Activated CD4-positive, alpha-beta T cell treated with anti-CD3 and anti-CD28 coated beads for 36 hours (primary cell): ENCODE measurements at places on chromosomes 4 and X. TPM values are rescaled to one million over a fixed set of nuclear protein-coding genes. Genes with fewer than 3 reads are reported as not detected.

Gene PRSS12
- total RNA-seq, result not detected

Gene CCKAR
- not detected for total RNA-seq

Gene SYTL5
- total RNA-seq, result not detected

Gene FGFBP2
- total RNA-seq, result 3.2 TPM

Gene EPGN
- total RNA-seq, result 0.14 TPM

Gene BMP3
- total RNA-seq, result not detected

Gene AFM
- total RNA-seq, result not detected

DNA sequence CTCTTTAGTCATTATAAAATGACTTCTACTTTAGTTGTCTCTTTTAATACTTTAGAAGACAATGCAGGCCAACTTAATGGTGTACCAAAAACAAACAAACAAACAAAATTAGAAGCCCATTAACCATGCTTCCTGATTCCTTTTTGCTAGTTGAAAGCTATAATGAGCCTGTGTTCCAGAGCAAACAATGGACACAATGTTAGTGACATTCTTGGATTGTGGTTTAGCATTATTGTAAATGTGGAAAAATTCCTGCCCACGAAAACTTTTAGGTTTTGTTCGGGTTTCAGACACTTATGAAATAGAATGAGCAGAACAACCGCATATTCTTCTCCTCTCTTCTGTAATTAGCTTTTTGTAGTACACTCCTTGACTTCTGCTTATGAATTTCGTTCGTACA, 1682.7 kb upstream of the PCDH7 start:
- no peak for DNase-seq

GRCh38 chr4:26009502-26009901, 95.5 kb downstream of the SMIM20 start:
- DNase-seq, result no peak

GRCh38 chr4:113602646-113603228, 158.8 kb downstream of the CAMK2D start:
- no peak for DNase-seq

- DNase-seq, result no peak
These were observed 91.5 kb downstream of the ELOVL6 start for GRCh38 chr4:110106931-110107296.

GRCh38 chrX:42988700-42989099, 210.7 kb upstream of the PPP1R2C start:
- DNase-seq, result no peak

DNA sequence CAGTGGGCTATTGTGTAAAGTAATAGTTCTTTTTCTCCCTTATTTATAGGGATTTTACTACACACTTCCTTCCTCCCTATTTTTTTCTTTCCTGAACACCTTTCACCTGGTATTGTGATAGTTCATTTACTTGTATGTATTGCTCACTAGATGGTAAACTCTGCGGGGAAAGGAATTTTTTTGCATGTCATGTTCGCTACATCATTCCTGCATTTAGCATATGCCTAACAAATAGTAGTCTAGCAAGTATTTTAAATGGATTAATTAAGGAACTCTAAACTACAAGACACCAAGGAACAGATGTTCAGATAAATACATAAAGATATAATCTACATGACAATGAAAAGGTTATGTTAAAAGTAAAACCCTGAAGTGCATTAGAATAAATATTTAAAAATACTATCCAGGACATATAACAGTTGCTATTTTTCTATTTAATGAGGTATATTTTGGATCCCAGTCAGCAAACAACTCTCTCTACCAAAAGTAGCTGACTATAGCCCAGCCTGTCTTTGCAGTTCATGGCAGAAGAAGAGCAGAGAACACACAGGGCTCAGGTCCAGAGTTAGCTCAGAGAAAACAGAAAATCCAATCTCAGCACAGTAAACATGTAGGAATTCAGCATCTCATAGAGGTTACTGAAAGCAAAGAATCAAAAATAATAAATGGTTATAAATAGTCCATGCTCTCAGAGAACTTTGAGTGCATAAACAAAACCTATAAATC, 87.8 kb downstream of the PACRGL start:
- no peak for DNase-seq

DNA sequence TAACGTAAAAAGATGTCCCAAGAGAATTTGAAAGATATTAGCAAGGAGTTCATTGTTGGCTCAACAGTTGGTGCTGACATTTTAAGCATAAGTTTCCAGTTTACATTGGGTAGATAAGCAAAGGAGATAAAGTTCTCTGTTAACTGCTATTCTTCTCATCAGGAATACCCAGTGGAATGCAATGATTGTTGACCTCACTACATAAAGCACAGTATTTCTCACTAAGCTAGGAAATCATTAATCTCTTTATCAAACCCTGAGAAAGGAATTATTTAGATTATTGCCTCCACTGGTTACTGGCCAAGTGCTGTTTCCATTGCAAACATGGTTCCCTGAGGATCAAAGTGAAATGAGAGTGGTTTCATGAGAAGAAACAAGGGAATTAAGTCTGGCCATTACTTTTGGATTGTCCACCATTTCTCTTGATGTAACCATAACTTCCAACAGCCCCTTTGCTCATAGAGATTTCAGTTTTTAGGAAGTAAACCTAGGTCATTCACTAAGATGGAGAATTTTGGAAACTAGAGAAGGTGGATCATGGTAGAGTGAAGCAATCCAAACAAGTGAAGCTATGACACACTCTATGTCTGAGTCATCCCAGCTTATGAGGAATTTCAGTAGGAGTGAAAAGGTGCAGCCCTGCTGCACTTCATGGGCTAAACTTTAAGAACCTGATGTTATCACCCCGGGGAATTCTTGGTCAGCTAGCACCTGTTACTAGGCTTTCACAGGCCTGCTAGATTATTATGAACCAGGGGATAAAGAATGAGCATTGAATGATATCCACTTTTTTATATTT, 163.4 kb downstream of the AREG start:
- DNase-seq, result no peak

- DNase-seq, result no peak
These were observed 127.3 kb downstream of the NDST4 start for GRCh38 chr4:114986133-114986532.

DNA sequence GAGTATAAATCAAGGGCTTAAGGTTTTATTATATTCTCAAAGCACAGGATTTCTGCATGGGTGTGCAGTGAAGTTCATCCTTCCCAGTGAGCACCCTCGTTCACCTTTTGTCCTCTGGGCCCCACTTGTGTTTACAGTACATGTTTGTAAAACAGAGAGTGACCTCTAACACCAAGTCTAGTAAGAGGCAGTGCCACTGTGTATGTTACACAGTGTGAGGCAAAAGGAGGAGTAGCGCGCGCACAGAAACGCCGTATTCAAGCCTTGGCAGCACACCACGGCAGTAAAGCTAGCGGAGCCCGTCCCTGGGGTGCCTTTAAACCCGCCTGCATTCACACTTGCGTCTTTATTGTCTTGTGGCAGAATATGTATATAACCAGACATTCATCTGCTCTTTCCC, 51.9 kb downstream of the CCNI start:
- no peak for DNase-seq

DNA sequence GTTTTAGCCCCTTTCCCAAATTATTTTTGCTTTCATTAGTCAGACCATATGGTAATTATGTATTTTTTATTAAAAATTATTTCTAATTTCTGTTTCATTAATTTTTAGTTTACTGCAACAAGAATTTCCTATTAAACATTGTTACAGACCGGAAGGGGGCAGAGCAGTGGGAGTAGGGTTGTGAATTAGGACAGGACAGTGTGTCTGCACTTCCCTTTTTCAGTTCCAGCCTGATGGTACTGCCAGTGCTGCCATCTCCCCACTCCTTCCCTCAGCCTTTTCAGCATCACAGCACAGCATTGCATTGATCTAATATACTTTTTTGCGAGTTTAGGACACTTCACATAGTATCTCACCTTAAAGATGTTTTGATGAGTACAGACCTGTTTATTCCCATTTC, 76.5 kb downstream of the STIM2 start:
- no peak for DNase-seq

- DNase-seq, result no peak
These were observed 47.9 kb downstream of the RBPJ start for GRCh38 chr4:26368685-26369084.

GRCh38 chrX:31962256-31962655, 890.4 kb upstream of the FTHL17 start:
- no peak for DNase-seq

DNA sequence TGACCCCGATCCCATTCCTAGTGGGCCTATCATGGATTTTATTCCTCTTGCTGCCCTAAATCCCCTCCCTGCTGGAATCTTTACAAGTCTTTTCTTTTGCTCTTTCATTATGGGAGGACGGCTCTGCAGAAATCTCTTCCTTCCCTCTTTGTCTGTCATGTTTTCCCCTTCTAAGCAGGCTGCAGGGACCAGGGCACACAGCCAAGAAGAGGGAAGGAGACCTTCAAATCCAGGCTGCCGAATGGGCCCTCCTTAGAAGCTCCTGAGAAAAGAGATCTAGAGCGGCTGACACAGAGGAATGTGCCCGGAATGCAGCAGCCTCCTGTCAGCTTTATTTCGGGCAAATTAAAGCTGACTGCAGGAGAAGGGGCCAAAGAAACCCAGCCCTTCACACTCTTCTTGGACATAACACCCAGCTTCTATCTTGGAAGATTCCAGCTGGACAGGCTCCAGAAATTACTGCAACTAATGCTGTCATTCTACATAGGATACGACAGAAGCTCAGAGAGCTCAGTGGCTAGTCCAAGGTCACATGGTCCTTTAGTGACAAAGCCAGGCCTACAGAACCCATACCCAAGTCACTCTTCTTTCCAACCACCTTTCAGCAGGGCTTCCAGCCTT, 187.8 kb upstream of the NHS start:
- no peak for DNase-seq
